ENCODE measurements at places on chromosomes 1 and 21.
A peak's percentile ranks its signal among the peaks of the same experiment; 100 is the strongest.

- peaks cover 25% of the 10 kb centered on the region for H3K27me3 ChIP-seq
- H3K4me3 ChIP-seq: 0 out of 2 replicates have a peak overlapping the region, but pooled peaks have one; percentile 17
- H3K27ac ChIP-seq: no peak overlapping the region
- peaks cover 7% of the 10 kb centered on the region for H3K4me1 ChIP-seq
Measured at GRCh38 chr1:6245869-6246496, 2.0 kb downstream of the HES3 start.

DNA sequence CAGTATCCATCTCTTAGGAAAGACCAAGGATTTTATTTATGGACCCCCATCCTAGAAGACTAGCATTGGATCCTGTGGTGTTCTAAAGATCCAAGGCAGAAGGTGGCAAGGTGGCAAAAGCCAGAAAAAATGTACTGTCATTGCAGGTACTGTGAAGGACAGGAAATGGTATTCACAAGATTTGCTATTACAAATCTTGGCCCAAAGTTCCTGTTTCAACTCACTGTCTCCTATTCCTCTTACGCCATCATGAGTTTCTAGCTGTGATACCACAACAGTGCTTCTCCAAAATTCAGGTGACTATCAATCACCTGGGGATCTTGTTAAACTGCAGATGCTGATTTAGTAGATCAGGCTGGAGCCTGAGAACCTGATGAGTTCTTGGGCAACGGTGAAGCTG, 21.4 kb downstream of the ACP6 start:
- peaks cover 2% of the 10 kb centered on the region for H3K27me3 ChIP-seq
- H3K4me1 ChIP-seq: no peaks in the 10 kb centered on the region
- no peak for DNase-seq

DNA sequence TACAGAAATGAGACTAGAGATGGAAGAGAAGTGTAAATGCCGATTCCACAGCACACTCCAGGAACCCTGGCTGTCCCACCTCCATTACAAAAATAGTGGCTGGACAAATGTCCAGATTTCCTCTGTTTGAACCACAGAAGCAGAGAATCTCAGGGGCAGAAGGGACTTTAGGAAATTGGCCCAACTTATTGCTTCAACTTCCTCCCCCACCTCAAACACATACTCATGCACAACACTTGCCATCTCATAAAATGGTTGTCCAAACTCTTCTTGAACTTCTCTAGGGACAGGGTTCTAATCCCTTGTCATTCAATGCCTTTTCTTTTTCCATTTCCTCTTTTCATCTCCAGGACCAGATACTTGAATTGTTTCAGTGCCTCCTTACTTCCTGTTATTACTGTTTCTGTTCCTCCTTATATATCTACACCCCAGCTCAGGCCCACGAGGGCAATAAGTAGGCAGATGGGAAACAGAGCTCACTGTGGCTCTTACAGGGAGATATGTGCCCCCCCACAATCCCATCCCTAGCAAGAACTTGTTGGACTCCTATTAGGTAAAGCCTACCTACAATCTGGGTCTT, 8.5 kb upstream of the B4GALT3 start:
- no peak overlapping the region for H3K4me3 ChIP-seq
- DNase-seq: no peak
- H3K27me3 ChIP-seq: no peaks in the 10 kb centered on the region
- no peaks in the 10 kb centered on the region for H3K36me3 ChIP-seq
- peak overlapping the region; percentile 17 for H3K27ac ChIP-seq

DNA sequence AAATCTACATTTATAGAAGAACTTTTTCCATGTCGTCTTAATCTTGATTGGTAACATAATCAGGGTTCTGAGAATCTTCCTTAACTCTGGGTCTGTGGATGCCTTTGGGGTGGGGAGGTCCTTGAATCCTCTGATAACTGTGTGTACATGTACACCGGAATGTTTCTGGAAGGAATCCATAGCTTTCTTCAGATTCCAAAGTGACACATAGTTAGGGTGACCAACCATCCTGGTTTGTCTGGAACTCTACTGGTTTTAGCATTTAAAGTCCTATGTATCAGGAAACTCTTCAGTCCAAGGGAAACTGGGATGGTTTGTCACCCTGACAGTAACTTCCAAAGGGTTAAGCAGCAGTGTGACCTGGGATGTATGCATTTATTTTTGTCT, 16.8 kb downstream of the STRIP1 start:
- peak overlapping the region; percentile 9 for H3K4me3 ChIP-seq
- H3K4me1 ChIP-seq: peaks cover 82% of the 10 kb centered on the region
- H3K27ac ChIP-seq: peak overlapping the region; percentile 90
- peaks cover 63% of the 10 kb centered on the region for H3K36me3 ChIP-seq
- DNase-seq: peak; percentile 75

- H3K4me1 ChIP-seq: peaks cover 10% of the 10 kb centered on the region
- no peak overlapping the region for H3K4me3 ChIP-seq
- no peaks in the 10 kb centered on the region for H3K36me3 ChIP-seq
- H3K27me3 ChIP-seq: peaks cover 73% of the 10 kb centered on the region
Measured at GRCh38 chr1:180232521-180233043, 2.5 kb downstream of the LHX4 start.

DNA sequence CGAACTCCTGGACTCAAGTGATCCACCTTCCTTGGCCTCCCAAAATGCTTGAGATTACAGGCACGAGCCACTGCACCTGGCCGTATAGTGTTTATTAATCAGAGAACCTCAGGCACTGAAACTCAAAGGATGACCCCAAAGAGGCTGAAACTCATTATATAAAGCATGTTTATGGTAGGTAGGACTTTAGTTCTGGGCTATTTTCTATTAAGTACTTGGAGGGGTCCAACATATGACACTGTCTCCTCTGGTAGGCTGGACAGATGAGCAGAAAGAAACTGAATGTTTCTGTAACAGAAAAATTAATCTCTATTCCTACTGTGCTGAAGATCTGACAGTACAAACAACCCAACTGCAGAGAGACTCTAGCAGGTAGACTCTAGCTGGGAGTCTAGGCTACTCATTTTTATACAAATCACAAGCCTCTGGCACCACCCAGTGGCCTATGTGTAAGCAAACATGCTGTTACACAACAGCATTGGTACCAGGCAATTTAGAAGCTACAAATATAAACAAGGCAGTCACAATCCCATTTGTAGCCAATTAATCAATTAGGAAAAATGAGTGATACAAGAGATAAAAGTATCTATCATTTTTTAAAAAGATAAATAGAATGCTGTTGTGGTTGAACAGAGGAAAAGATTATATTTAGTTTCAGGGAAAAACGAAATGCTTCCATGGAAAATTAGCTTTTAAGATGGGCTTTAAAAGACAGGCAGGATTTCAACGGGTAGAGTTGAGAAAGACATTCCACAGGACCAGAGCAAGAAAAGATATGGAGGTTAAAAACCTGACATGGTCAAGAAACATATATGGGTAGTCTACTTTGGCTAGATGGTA, 10.4 kb downstream of the DCAF8 start:
- H3K27ac ChIP-seq: peak overlapping the region; percentile 62
- no peaks in the 10 kb centered on the region for H3K27me3 ChIP-seq
- peaks cover 29% of the 10 kb centered on the region for H3K4me1 ChIP-seq
- peak; percentile 70 for DNase-seq
- H3K36me3 ChIP-seq: 0 out of 2 replicates have a peak, but pooled peaks cover 4% of the 10 kb centered on the region
- no peak overlapping the region for H3K4me3 ChIP-seq

- peaks cover 50% of the 10 kb centered on the region for H3K27me3 ChIP-seq
- no peak overlapping the region for H3K27ac ChIP-seq
- H3K4me1 ChIP-seq: peaks cover 33% of the 10 kb centered on the region
- H3K4me3 ChIP-seq: peak overlapping the region; percentile 53
- H3K36me3 ChIP-seq: no peaks in the 10 kb centered on the region
Measured at GRCh38 chr1:25065795-25066238, 135.7 kb upstream of the RUNX3 start.

Measured in HFFc6 (cell line).